ENCODE measurements at places on chromosomes 7 and 10.

DNA sequence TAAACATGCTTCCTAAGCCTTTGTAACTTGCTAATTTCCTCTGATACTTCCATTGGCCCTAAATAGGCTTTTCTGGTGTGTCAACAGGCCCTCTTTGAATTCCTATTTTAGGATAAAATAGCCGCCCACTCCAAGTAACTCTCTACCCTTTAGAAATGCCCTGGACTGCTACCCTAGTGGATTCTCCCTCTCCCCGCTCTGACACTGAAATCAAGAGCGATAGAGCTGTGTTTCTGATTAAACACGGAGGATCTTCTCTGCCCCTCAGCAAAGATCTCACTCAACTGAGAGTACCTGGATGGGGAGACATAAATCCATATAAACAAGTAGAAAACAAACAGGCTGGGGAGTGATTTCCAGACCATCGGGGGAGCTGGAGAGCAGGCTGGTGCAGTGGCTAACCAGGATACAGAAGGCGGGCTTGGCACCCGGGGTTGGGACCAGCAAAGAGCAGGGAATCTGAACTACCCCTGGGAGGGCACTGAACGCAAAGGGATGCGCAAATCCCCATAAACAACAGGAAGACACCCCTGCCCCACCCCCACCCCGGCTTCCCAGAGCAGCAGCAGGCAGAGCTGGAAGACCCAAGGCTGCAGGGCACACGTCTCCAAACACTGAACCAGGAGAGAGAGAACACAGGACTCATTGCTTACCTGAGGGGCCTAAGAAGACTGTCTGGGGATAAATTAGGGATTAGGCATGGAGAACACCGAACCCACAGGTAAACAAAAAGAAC, 2.5 kb downstream of the ASB13 start:
- DNase-seq, result no peak

- no peak for DNase-seq
Observed at GRCh38 chr7:29304756-29305155, 110.2 kb downstream of the CHN2 start.

DNA sequence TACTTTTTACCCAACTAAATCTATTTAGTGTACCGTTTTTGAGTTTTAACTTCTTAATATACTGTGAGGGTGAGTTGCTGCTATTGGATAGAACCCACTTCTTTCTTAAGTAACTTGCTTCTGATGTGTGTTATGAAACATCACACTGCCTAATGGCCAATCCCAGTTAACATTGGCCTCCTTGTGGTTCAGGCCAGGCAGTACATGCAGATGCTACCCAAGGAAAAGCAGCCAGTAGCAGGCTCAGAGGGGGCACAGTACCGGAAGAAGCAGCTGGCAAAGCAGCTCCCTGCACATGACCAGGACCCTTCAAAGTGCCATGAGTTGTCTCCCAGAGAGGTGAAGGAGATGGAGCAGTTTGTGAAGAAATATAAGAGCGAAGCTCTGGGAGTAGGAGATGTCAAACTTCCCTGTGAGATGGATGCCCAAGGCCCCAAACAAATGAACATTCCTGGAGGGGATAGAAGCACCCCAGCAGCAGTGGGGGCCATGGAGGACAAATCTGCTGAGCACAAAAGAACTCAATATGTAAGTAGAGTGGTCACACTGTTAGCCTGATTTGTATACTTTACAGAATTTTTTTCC, 39.7 kb downstream of the TES start:
- DNase-seq, result peak; percentile 51

DNA sequence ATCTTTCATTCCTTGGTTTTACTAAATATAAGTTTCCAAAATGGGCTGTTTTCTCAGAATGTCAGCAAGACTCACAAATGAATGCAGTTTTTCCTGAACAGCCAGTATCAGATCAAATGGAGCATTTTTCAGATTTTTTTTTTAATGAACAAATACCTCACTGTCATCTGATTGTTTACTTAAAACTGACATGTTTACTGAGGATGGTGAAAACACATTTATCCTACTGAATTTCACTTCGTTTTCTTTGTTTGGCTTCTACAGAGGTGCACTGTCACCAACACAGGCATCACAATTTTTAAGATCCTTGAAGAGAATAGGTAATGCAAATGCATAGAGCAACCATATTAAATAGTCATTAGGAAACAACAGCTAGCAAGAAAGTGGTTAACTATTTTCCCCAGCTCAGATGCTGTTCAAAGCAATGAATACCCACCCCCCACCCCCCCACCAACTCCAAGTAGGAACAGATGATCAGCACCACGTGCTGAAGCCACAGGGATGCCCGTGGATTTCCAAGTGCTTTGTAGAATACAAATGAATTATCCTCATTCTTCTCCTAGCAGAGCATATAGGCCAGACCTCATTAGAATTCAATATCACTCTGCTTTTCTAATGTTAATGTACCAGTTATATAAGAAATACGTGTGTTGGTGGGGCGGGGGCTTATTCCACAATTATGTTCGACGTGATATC, 205.9 kb downstream of the SKAP2 start:
- no peak for DNase-seq

DNA sequence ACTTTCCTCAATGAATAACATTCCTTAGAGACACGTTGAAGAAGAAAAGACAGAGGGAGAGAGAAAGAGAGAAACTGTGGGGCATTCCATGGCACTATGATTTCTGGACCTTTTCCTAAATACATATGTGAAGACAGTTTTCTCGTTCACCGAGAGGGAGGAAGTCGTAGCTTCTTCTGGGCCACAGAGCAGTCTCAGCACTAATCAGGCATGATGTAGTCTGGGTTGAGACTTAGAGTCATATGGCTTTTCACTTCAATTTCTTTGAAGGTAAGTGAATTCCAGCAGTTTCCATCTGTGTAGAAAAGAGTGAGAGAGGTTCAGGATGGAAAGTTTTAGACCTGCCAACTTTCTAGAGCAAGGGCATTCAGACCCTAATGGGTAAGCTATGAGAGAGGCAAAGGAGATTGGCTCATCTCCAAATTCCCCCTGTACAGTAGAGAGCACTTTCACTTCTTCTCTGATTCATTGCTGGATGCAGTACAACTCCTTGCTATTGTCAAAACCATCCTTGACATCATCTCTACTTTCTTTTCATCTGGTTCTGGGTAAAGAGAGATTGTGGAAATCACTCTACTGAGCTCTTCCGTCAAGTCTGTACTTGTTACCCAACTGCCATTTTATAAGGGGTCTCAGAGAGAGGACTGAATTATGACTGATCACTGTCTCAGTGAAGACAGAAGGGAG, 31.5 kb upstream of the OR9A4 start:
- no peak for DNase-seq

GRCh38 chr7:1105189-1105588, 17.3 kb downstream of the GPER1 start:
- DNase-seq, result no peak

- no peak for DNase-seq
Observed at GRCh38 chr10:45592432-45592831, 80.1 kb downstream of the ZFAND4 start.

DNA sequence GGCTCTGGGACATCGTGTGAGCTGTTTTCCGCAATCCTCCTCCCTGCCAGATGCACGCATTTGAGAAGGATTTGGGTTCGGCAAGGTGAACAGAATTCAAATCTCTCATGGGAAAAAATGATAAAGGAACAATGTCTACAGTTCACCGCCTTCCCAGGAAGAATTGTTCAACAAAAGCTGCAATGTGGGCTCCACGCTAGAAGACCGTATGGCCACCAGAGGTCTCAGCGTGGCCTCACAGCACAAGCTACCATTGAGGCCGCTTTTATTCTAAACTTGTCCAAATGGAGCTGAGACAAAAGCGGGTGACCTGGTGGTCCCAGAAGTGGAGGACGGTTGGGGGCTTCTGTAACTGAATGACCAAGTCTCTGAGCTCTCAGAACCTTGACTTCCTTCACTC, 733.1 kb downstream of the PARD3 start:
- no peak for DNase-seq

- DNase-seq, result peak; percentile 74
Observed at GRCh38 chr7:33770576-33770975, 134.8 kb upstream of the BMPER start.

- DNase-seq, result no peak
Observed at GRCh38 chr7:22662036-22662435, 65.0 kb upstream of the IL6 start.

- no peak for DNase-seq
Observed at GRCh38 chr7:151857412-151857811, 19.5 kb downstream of the PRKAG2 start.

- no peak for DNase-seq
Observed at GRCh38 chr7:137950967-137951366, 50.9 kb downstream of the CREB3L2 start.

GRCh38 chr7:26777385-26777784, 87.0 kb downstream of the SKAP2 start:
- DNase-seq, result no peak

GRCh38 chr7:84895563-84895962, 291.3 kb downstream of the SEMA3D start:
- no peak for DNase-seq

GRCh38 chr10:5895804-5896203, 5.8 kb downstream of the FBH1 start:
- DNase-seq, result no peak

DNA sequence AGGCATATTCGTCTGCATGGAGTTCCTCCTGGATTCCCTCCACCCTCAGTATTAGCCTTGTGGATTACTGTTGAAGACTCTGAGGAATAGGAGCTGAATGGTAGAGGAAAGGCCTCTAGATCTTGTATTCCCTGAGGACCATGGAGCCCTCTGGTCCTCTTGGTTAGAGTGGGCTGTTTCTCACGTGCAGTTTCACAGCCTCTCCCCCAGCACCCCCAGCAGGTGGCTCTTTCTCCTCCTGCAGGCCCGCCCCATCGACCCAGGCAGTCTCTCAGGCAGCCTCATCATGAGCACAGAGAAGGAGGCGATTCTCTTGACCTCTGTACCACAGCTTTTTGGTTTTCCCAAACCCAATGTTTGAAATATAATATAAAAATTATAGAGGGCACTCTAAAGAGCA, 102.0 kb downstream of the WNT2 start:
- DNase-seq, result no peak

DNA sequence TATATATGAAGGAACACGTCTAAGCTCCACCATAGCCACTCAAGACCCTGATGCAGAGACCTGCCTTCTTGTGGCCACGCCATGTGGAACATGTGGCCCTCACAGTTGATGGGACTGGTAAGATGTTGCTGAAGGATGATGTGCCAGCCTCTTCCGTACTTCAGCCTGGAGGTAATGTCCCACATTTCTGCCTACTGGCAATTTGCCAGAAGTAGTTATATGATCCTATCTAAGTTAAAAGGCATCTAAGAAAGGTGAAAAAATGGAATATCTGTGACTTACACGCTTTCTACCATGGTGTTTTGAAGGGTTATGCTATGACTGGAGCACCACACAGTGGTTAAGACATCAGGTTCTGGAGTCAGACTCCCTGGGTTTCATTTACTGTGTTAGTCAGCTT, 948.7 kb upstream of the GHITM start:
- DNase-seq, result no peak

GRCh38 chr7:43879477-43879876, 10.2 kb upstream of the MRPS24 start:
- DNase-seq, result peak; percentile 62

- DNase-seq, result no peak
Observed at GRCh38 chr10:99535764-99536337, 3.1 kb downstream of the NKX2-3 start.

- DNase-seq, result peak; percentile 13
Observed at GRCh38 chr7:149635561-149636329, 137.6 kb downstream of the ZNF467 start.

- DNase-seq, result peak; percentile 54
Observed at GRCh38 chr10:4586776-4587175, 239.2 kb upstream of the AKR1E2 start.

- DNase-seq, result peak; percentile 44
Observed at GRCh38 chr10:810351-810846, 120.9 kb upstream of the DIP2C start.

GRCh38 chr10:102118867-102119266, 1.3 kb downstream of the LDB1 start:
- DNase-seq, result peak; percentile 65

DNA sequence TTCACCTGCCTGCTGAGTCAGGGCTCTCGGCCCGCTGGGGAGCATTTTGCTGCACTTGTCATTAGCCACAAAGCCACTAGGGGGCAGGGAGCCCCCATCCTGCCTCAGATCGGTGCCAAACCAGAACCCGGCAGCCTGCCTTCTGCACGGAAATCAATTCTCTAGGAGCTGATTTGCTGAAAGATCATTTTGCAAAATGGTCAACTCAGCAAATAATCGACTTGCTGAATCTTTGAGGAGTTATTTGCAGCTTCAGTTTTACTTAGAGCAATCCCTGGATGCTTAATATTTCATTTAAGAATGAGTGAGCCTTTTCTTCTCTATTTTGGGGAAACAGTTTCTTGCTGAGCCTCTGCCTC, 1.7 kb upstream of the GIMAP8 start:
- DNase-seq, result peak; percentile 54

DNA sequence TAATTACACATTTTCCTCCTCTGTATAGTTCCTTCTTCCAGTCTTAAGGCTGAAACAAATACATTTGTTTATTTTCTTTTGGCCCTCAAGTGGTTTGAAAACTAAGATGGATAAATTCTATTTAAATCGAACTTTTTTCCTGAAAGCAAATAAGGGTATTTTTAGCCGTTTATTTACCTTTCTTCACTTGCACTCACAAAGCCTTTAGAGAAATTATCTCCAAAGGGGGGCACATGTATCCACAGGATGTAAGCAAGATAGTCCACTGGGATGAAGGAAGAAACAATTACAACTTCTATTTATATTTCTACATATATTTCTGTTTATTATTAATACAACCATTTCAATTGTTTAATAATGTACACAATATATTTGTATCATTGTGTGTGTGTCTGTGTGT, 10.2 kb downstream of the CPA4 start:
- DNase-seq, result no peak

DNA sequence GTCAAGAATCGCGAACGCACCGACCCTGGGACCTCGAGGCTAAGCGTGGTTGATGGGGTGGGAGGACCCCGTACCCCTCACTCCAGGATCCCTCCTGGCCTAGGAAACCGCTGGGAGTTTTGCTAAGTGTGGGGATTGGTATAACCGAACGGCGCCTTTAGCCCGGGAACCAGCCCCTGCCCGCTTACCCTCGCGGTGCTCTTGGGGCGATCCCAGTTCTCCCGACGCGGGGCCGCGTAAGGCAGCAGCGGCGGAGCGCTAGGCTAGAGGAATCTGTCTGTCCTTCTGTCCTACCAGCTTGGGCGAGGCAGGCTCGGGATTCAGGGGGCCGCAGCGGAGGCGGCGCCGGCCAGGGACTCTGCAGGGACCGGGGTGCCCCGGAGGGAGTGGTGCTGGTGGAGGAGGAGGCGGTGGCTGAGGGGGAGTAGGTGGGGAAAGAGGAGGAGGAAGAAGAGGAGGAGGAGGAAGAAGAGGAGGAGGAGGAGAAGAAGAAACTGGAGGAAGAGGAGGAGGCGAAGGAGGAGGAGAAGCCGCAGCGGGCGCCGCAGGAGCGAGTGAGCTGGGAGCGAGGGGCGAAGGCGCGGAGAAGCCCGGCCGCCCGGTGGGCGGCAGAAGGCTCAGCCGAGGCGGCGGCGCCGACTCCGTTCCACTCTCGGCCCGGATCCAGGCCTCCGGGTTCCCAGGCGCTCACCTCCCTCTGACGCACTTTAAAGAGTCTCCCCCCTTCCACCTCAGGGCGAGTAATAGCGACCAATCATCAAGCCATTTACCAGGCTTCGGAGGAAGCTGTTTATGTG, 439 bp upstream of the EMX2 start:
- DNase-seq, result peak; percentile 97

GRCh38 chr10:8616166-8616565, 561.7 kb downstream of the GATA3 start:
- DNase-seq, result no peak

GRCh38 chr7:27438881-27439589, 196.4 kb downstream of the EVX1 start:
- no peak for DNase-seq

- DNase-seq, result peak; percentile 38
Observed at GRCh38 chr10:63553473-63553872, 32.3 kb downstream of the REEP3 start.

Data from fibroblast of skin of scalp (primary cell).